ENCODE measurements at places on chromosomes 2 and 18. TPM values are rescaled to one million over a fixed set of nuclear protein-coding genes. Genes with fewer than 3 reads are reported as not detected.

DNA sequence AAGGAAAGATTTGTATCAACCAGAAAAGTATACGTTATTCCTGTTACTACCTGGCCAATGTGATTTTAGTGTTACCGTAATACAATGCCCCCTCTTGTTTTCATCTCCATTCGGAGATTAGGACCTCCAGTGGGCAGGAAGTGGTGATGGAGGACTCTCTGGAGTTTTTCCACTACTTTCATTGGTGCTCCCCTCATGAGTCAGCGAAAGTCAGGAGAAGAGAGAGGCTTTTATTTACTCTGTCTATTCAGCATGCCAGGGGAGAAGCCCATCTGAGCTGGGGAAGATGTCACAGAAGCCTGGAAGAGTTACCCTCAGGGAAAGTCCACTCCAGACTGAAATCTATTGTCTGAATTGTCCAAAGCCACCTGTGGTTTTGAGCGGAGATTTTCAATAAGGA is 88.2 kb upstream of the THUMPD2 start:
- no peak for DNase-seq

PROKR1 gene
- 0.07 TPM for polyA plus RNA-seq

- DNase-seq: no peak
Observed at GRCh38 chr2:219488149-219488843, 10.4 kb upstream of the GMPPA start.

ABCB11 gene
- not detected for polyA plus RNA-seq

CCDC74B gene
- not detected for polyA plus RNA-seq

Measured in CD4-positive, alpha-beta memory T cell (primary cell).